Omental fat pad (tissue), 4 donors: ENCODE measurements at places on chromosomes 12 and 14.

DNA sequence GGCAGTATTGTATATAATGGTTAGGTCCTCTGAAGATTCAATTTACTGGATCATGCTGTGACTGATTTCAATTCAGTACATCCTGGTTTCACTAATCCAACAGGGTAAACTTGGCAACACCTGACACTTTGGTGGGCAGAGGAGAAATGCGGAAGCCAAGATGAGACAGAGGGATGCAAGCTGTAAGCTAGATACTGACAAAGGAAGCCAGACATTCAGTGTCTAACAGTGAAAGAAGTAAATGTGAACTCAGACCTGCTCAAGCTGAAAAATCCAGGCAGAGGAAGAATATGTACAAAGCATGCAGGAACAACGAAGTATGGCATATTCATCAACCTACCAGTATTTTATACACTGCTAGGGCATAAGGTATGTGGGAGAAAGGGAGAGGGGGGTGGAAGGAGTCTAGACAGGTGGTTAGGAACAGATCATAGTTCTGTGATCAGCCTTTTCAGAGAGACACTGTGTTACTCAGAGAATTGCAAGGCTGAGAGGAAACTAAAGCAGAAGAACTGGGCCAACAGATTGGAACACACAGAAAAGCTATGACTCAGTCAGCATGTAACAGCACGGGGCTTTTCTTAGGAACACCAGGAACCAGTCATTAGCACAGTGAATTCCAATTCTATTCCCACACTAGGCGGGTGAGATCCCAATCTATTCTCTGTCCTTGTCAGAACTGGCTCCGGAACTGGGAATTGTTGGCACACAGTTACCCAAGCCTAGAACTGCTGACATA, 40.3 kb downstream of the NELL2 start:
- DNase-seq, result no peak

DNA sequence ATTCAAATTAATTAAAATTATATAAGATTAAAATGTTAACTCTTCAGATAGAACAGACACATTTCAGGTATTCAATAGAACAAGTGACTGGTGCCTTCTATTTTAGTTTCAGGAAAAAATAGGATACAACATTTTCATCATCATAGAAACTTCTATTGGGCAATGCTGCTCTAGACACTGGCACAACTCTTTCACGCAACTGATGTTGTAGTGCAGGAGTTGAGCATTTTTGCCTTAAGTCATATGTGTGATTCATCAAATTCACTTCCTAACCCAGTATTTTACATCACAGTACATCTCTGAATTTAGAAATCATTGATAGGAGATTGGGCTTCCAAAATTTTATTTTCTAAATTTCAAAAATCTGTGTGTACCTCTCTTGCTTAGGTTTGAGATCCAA, 215.4 kb upstream of the DIO2 start:
- no peak for DNase-seq

DNA sequence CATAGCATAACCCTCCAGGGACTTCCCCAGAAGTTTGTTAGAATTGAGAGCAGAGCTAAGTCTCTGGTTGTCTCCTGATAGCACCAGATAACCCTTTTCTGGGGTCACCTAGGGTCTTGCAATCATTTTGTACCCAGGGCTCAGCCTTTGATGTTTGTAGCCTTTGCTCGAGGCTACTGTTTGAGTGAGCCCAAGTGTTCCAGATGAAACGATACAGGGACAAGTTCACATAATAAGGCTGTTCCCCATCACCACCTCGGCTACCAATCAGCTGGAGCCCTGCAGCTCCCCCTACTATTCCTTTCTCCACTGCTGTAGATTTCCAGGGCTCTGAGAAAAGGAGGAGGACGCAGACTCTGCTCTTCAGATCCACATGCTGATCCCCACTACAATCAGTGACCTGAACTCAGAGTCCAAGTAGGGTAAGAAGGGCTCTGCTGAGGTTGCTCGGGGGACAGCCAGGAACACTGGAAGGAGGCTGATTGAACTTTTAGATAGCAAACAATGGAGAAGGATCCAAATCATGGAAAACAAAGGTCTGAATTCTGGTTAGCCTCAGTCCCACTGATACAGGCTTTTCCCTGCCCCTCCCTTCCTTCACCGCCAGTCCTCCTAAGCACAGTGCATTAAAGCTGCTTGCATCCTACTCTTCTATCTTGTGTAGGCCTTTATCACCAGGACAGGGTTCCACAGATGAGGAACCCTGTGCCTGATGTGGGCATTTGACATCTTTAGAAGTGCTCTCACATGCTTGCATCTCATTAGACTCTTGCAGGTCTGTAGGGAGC, at the start of gene EDDM3A:
EDDM3A (plus strand) TSS at position 317 of the 788 bp plus-strand sequence. CDS start 1,694 bp downstream, outside the sequence.
- no peak for DNase-seq

DNA sequence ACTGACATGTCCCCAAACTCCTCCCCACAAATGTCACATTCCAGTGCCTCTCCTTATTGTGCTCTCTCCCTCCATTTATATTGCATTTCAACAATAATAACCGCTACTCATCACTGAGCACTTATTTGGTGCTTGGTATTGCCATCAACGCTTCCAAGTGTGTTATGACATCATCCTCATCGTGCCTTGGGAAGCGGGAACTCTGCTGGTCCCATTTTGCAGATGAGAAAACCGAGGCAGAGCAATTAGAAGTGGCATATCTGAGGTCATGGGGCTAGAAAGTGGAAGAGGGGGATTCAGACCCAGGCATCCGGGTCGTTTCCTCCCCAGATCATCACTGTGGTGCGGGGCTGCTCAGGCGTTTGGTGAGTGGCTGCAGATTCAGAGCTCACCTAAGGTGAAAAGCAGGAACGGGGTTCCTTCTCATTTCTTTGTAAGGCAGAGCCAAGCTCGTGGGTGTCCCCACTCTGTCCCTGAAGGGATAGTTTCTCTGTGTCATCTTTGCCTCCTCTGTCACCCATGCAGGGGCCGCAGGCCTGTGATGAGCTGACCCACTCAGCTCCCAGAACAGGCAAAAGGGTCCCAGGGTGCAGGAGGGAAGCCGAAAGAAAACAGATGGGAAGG, 5.5 kb upstream of the FZD10 start:
- no peak for DNase-seq

DNA sequence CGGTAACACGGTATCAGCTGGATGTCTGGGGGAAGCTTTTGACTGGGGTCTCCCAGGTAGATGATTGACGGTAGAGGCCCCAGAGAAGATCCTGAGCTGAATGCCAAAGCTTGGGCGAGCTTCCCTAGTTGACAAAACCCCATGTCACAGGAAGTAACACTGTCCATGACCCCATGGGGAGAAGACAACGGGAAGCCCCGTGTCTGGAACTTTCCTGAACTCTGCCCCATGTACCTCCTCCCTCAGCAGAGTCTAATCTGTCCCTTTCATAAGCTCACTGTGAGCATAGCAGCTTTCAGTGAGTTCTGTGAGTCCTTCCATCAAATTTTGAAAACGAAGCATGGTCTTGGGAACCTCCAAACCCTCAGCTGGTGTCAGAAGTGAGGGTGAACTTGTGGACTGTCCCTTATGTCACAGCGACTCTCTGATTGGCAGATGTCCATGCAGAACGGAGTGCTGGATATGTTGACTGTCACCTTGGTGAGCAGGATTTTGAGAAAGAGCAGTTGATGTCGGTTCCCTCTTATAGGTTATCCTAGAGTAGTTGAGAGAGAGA, 29.7 kb upstream of the BEGAIN start:
- DNase-seq, result no peak

DNA sequence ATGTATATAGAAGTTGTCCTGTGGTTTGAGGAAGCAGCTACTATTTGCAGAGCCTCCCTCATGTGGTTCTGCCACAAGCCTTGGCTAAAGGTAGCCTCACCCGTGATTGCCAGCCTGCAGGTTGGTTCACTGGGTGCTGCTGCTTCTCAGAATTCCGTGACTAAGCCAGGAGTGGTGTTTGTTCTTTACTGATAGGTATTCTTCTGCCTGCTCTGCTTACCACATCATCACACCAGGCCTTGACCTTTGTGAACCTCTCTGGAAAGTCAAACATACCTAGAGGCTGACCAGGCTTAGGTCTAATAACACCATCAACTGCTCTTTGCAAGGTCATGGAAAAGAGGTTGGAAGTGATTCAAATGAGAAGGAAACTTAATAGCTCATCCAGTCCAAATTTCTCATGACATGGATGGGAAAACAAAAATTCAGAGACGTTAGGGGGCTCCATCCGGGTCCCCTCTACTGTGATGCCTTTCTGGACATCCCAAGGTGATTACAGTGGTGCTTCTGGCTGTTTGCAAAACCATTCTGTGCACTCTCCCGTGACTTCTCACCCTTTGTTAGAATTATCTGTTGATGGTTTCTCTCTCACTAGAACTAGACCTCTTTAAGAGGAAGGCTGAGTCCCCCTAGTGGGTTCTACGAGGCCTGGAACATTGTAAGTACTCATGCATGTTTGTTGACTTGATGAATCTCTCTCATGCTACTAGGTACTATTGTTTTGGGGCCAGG, 8.5 kb upstream of the SOCS2 start:
- DNase-seq, result no peak

DNA sequence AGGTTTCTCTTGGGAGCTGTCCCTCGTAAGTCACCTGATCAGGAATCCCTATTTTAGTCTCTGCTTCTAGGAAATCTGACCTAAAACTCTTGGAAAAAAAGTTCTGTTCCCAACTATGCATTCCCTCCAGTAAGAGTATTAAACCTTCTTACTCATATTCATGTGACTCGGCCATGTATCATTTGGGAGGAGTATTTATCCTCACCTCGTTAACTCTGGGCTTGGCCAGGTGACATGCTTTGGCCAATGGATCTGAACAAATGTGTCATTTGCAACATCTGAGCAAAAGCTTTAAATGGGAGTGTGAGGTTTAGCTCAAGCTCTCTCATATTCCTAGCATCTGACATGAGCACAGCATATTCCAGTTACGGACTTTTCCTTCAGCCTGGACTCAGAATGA, 226.8 kb downstream of the NUAK1 start:
- no peak for DNase-seq

GRCh38 chr12:113470871-113471618, 626 bp downstream of the LHX5 start:
- DNase-seq, result no peak

DNA sequence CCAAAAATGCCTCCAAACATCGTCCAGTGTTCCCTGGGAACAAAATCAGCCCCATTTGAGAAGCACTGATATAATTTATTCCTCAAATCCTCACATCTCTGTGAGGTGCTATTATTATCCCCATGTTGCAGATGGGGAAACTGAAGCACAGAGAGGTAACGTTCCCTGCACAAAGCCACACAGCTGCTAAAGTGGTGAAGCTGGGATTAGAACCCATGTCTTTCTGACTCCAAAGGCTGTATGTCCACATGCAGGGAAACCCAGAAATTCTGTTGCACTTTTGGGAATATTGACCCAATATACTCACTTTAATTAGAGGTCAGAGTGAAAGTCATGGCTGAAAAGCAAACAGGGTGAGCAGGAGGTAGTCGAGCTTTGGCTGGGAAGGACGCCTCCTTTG, 19.1 kb upstream of the WSCD2 start:
- DNase-seq, result no peak

GRCh38 chr14:101215927-101216326, 312.4 kb upstream of the RTL1 start:
- DNase-seq, result no peak

DNA sequence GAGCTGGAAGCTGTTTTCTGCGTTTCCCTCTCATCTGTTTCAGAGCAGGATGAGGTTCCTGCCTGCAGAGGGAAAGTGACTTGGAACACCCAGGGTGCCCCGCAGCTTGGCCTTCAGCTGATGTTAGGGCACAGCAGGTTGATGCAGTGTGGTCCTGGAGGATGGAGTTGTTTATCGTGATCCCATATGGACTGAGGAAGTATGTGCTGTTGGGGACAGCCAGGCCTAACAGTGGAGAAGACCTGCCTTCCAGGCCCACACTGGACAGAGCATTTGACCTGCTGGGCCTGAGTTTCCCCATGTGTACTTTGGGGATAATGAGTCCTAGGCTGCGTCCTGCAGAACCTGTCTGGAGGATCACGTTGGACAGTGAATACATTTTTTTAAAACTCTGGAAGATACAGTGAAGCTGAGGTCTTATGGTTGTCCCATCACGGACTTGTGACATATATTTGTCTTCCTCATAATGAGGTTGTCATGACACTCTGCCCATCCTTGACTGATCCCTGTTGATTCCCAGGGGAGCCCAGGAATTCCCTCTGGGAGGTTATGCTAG, 12.8 kb downstream of the SERPINA1 start:
- DNase-seq, result no peak

DNA sequence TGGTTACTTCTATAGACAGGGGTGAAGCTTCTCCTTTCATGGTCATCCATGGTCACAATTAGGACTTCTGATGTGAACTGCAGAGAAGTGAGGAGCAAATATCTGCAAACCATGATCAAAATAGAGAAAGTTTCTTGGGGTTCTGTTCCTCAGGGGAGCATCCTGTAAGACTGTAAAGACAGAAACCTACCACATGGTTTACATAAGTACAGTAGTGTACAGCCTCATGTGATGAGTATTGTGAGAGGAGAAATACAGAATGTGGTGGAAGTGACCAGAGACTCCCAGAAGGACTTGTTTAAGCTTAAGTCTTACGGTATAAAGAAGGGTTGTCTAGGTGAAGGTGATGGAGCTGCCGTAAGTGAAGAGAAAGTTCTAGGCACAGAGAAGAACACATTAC, 484.7 kb downstream of the LRIG3 start:
- no peak for DNase-seq

DNA sequence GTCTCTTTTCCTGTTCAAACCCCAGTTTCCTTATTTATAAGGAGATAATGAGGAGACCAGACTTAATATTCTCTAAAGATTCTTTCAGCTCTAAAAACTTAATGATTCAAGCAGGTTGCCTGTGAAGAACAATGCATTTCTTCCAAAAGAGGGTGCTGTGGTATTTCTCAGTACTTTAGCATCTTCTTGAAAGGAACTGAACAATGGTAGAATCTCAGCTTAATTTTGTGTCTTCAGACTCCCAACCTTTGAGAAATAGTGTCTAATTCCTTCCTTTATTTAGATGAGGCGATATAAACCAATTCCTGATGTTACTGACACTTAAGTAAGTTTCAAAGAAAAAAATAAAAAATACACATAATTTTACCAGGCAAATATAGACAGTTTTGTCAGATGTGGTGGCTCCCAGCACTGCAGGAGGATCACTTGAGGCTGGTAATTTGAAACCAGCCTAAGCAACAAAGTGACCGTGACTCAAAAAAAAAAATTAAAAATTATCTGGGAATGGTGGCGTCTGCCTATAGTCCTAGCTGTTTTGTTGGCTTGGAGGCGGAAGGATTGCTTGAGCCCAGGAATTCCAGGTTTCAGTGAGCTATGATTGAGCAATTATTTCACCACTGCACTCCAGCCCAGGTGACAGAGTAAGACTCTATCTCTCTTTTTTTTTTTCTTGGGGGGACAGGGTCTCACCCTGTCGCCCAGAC, 76.9 kb upstream of the PSMA6 start:
- no peak for DNase-seq

DNA sequence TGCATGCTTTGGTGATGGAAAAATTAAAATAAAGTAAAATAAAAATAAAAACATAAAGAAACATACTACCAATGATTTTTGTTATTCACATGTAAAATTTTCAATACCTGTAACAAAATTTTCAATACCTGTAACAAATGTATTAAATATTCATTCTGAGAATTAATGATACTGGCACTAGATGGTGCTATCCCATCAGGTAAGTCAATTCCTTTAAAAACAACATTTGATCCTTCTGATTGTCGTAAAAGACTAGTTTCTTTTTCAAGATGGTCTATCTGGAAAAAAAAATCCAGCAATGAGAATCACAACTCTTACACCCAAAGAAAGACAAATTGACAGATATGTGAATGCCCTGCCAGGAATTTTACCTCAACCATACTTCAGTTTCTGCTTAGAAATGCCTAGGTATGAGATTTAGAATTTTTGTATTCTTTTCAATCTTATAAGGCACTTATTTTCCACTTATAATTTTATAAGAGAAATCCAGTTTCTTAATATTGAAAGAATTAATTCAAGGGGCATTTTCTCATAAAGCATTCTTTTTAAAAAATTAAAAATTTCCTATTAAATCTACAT, 30.7 kb downstream of the CEP290 start:
- DNase-seq, result no peak
